ENCODE measurements at places on chromosomes 1 and 21. TPM values are rescaled to one million over a fixed set of nuclear protein-coding genes. Genes with fewer than 3 reads are reported as not detected.

The TTC24 gene
- total RNA-seq = not detected

- no peaks in the 10 kb centered on the region for H3K36me3 ChIP-seq
- no peaks in the 10 kb centered on the region for H3K27me3 ChIP-seq
- peaks cover 18% of the 10 kb centered on the region for H3K4me1 ChIP-seq
- peak overlapping the region; percentile 78 for H3K4me3 ChIP-seq
- no peak for DNase-seq
- H3K27ac ChIP-seq = peak overlapping the region; percentile 90
These were observed 1.7 kb downstream of the EGLN1 start for GRCh38 chr1:231420299-231420958.

- no peaks in the 10 kb centered on the region for H3K36me3 ChIP-seq
- H3K4me1 ChIP-seq = peaks cover 3% of the 10 kb centered on the region
- H3K27me3 ChIP-seq = no peaks in the 10 kb centered on the region
- no peak for DNase-seq
- H3K4me3 ChIP-seq = no peak overlapping the region
These were observed 470 bp downstream of the PTAFR start for GRCh38 chr1:28175955-28176485.

The ECM1 gene
- total RNA-seq = 2.0 TPM

- no peak for DNase-seq
- peaks cover 21% of the 10 kb centered on the region for H3K4me1 ChIP-seq
- H3K27ac ChIP-seq = peak overlapping the region; percentile 78
- H3K4me3 ChIP-seq = peak overlapping the region; percentile 10
- H3K36me3 ChIP-seq = 0 out of 2 replicates have a peak, but pooled peaks cover 8% of the 10 kb centered on the region
- no peaks in the 10 kb centered on the region for H3K27me3 ChIP-seq
These were observed 633 bp upstream of the RFX5 start for GRCh38 chr1:151347523-151348246.

The OLIG2 gene
- total RNA-seq = not detected

DNA sequence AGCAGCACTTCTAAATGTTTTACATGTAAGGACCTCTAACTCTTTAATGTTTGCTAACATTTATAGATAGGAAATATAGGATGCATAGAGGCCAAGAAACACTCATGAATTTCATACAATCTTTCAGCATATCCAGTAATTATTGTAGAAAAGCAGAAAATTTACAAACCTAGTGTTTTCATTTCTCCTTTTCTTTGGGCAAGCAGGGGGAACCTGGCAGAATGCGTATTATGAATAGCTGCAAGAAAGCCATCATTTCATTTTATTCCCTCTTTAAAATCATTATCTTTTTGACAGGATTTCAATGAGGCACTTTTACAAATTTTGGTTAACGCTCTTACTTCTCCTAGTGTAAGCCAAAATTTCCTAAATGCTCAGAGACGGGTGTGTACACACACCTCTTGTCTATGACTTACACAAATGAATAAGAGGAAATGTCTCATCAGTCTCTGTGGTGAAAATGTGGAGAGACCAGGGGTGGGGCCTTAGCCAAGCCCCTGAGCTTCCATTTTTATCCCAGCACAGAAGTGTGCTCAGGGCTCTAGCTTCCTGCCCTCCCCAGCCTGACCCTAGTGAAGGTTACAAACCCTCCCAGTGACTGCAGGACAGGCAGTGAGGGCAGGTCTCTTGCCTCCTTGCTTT lies 91.6 kb downstream of the LRRC8C start:
- H3K36me3 ChIP-seq = no peaks in the 10 kb centered on the region
- DNase-seq = no peak
- no peaks in the 10 kb centered on the region for H3K27me3 ChIP-seq

DNA sequence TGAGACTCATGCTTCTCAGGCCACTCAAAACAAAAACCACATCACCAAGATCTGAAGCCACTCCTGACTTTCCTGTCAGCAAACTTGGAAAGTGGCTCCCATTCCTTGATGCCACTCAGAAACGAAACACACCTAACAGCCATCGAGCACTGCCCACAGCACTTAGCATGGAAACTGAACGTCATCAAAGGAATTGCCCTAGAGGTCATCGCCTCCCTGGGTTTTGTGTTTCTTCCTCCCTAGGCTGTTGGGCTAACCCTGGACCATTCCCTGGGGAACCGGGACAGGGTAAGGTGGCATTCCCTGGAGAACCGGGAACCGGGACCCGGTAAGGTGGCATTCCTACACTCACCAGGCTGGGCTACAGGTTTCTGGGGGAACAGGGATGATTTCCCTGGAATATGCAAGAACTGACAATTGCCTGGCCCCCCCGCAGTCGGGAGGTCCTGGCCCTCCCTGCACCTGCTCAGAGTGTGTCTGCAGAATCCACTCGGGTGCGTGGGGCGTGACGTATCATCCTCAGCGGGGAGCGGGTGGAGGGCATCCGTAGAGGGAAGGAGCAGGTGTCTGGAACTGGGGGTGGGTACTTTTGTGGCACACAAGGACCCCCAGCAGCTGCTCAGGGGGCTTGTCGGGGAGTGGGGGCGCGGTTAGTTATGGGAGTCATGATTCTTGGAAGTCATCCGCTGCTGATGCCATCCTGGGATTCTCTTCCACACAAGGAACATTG lies 30.3 kb downstream of the SLC45A1 start:
- no peak overlapping the region for H3K4me3 ChIP-seq
- H3K4me1 ChIP-seq = peaks cover 34% of the 10 kb centered on the region
- no peak overlapping the region for H3K27ac ChIP-seq
- DNase-seq = no peak
- no peaks in the 10 kb centered on the region for H3K36me3 ChIP-seq
- H3K27me3 ChIP-seq = no peaks in the 10 kb centered on the region

DNA sequence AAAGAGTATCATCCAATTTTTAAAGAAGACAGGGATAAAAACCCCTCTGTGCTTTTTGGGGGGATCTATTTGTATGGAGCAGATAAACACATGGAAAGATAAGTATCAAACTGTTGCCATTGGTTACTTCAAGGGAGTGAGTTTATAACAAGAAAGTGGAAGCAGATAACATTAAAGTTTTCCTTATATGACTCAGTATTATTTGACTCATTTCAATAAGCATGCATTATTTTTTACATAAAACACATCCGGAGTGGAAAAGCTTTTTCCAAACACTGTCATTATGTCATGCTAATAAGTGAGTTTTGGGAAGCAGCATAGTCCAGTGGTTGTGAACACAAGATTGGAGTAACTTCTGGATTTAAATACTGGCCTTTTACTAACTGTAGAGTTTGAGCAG lies 452.2 kb downstream of the LTN1 start:
- H3K4me1 ChIP-seq = no peaks in the 10 kb centered on the region
- H3K27me3 ChIP-seq = no peaks in the 10 kb centered on the region
- H3K36me3 ChIP-seq = no peaks in the 10 kb centered on the region
- H3K27ac ChIP-seq = no peak overlapping the region
- no peak for DNase-seq

DNA sequence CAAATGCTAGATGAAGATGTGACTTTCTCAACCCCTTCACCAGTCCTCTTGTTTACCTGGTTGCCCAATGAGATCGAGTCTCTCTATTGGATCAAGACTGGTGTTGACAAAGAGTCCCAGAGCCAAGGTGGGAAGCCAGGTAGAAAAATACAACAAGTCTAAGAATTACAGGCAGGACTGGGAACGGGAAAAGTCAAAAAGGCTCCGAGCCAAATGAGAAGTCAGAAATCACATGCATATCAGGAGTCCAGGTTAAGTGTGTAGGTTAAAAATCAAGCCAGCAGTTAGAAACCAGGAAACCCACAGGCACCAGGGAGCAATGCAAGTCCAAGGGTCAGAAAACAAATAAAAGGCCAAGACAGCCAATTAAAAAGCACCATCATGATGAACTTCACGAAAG lies 27.4 kb upstream of the DUSP23 start:
- H3K36me3 ChIP-seq = no peaks in the 10 kb centered on the region
- H3K27ac ChIP-seq = no peak overlapping the region
- no peaks in the 10 kb centered on the region for H3K27me3 ChIP-seq
- H3K4me1 ChIP-seq = no peaks in the 10 kb centered on the region
- no peak overlapping the region for H3K4me3 ChIP-seq
- DNase-seq = no peak

DNA sequence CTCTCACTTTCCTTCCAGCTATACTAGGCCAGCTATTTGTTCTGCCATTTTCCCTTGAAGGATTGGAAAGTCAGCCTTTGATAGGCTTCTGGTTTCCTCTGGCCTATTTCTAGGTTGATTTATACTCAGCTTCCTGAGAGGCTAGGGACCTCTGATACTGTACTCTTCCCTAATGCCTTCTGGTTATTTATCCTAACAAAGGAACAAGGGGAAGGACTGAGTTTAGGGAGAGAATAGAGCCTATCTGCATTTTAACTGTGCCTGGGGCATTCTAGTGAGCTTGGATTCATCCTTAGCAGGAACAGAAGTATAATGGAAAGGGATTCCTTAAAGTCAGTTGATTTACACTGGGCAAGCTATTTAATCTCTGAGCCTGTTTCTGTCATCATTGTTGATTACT lies 11.8 kb upstream of the TMEM39B start:
- DNase-seq = no peak
- H3K4me1 ChIP-seq = peaks cover 15% of the 10 kb centered on the region
- H3K27me3 ChIP-seq = no peaks in the 10 kb centered on the region
- no peak overlapping the region for H3K4me3 ChIP-seq

DNA sequence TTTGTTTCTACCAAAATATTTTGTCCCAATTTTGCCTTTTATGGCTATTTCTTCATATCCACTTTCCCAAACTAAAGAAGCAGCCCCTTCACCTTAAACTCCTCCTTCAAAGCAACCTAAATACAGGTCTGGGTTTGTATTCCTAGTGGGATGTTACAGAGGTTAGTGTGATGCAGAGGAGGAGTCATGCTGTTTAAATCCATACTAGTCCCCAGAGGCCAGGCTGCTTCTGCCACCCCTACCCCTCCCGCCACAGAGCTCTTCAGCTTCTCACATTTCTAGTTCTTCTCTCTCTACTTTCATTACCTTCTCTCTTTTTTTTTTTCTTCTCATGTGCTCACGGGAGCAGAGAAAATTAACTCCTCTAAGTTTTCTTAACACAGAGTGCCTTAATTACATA lies 29.3 kb downstream of the SELL start:
- no peaks in the 10 kb centered on the region for H3K4me1 ChIP-seq
- H3K36me3 ChIP-seq = no peaks in the 10 kb centered on the region
- H3K27ac ChIP-seq = no peak overlapping the region
- H3K27me3 ChIP-seq = peaks cover 10% of the 10 kb centered on the region

The SLC1A7 gene
- total RNA-seq = not detected

GRCh38 chr1:93692983-93693591 lies 11.4 kb upstream of the BCAR3 start:
- no peaks in the 10 kb centered on the region for H3K36me3 ChIP-seq
- peak; percentile 89 for DNase-seq
- H3K4me1 ChIP-seq = peaks cover 83% of the 10 kb centered on the region
- peak overlapping the region; percentile 80 for H3K27ac ChIP-seq
- no peaks in the 10 kb centered on the region for H3K27me3 ChIP-seq

DNA sequence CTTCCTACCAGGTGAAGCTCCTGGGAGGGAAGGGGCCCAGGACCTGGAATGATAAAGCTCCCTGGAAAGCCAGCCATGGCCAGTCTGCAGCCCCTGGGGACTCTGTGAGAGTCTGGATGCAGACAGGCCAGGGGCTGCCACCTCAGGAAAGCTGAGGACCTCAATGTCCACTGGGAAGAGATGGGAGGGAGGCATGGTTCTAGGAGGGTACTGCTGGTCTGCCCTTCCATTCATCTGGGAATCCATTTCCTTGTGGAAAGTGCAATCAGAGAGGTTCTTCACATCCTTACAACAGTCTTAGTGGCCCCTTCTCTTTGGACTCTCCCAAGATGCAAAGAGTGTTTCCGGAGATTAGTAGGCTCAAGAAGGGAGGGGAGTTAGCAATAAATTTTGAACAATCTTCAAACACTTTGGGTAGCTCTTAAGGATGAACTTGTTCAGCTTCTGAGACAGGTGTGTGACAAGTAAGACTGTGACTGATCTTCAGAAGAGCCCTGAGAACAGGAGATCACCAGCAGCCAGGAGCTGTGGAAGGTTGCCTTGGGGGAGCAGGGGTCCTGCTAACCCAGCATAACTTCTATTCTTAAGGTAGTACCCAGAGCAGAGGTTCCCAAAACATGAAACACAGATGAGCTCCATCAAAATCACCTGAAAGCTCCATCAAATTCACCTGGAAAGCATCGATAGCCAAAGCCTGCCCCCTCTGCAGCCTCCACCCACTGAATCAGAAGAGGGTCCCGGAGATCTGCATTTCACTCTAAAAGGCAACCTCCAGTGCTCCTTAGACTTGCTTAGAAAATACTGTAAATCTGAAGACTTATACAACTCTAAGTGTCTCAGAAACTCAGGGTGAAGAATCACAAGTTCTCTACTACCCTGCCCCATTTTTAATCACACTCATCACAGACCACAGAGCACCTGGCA lies 616 bp upstream of the LAX1 start:
- no peak overlapping the region for H3K27ac ChIP-seq
- no peaks in the 10 kb centered on the region for H3K27me3 ChIP-seq
- no peaks in the 10 kb centered on the region for H3K4me1 ChIP-seq

The AMY1B gene
- not detected for total RNA-seq

DNA sequence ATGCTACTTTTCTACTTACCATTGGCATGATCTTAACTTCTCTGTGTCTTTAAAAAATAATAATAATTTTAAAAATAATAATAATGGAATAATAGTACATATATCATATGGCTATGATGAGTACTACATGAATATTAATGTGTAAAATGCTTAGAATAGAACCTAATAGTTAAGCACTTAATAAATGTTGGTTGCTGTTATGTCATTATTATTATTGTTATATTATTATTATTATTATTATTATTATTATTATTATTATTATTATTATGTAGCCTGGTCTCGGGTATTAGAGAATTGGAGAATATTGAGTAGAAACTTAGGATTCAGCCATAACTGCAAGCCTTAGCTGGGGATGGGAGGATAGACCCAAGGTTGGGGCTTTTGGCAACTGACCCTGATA lies 108.2 kb downstream of the MAST2 start:
- DNase-seq = no peak
- no peaks in the 10 kb centered on the region for H3K27me3 ChIP-seq
- no peaks in the 10 kb centered on the region for H3K36me3 ChIP-seq
- H3K4me3 ChIP-seq = no peak overlapping the region

The MARCKSL1 gene
- total RNA-seq = 127 TPM
